ENCODE measurements at places on chromosomes 7 and 10.

GRCh38 chr7:157228864-157229422 lies 90.2 kb downstream of the UBE3C start:
- DNase-seq = peak; percentile 43

DNA sequence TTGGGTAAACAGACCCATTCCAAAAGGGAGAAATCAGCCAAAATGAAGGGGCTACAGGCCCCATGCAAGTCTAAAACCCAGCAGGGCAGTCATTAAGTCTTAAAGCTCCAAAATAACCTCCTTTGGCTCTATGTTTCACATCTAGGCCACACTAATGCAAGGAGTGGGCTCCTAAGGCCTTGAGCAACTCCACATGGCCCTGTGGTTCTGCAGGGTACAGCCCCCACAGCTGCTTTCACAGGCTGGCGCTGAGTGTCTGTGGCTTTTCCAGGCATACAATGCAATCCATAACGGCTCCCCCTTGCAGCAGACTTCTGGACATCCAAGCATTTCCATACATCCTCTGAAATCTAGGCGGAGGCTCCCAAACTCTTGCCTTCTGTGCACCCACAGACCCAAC lies 9.0 kb downstream of the TMEM243 start:
- DNase-seq = no peak

DNA sequence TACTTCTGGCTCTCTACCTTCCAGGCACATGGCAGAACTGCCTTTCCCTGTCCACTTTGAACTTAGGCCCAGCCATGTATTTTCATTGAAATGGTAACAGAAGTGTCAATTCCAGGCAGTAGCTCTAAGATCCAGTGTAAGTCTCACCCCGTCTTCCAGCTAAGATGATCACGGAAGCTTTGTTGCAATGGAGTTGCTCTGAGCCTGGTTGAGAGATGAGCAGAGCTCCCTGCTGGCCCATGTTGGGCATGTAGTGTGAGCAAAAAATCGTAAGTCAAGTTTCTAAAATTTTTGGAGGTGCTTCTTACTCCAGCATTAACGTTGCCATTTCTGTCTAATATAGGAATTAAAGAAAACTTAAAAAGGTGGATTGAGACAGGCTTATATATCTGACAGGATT lies 274.4 kb downstream of the IPMK start:
- DNase-seq = no peak

DNA sequence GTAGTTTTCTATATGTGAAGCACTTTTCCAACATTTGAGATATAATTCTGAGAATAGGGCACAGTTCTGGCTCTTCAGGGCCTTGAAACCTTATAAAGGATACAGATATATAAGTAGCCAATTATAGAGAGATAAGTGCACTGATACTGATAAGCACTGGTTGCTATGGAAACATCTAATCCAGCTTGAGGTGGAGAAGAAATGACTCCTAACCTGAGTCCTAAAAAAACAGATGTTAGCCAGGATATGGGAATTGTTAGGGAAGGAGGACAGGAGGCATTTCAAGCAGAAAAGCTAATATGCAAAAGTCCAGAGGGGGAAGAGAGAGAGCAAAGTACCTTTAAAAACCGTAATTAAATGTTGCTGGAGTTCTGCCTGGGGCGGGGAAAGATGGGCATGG lies 30.8 kb downstream of the STRIP2 start:
- DNase-seq = no peak

- DNase-seq = no peak
These were observed 243.9 kb upstream of the IMMP2L start for GRCh38 chr7:111806232-111806631.

GRCh38 chr10:72637398-72637857 lies 11.5 kb upstream of the MICU1 start:
- DNase-seq = peak; percentile 43

GRCh38 chr10:51699145-51699474 lies 285 bp downstream of the CSTF2T start:
- no peak for DNase-seq

GRCh38 chr10:70135046-70135445 lies 2.4 kb upstream of the AIFM2 start:
- DNase-seq = no peak
